AG20443 (cell line): ENCODE measurements at places on chromosomes 1 and 21.

DNA sequence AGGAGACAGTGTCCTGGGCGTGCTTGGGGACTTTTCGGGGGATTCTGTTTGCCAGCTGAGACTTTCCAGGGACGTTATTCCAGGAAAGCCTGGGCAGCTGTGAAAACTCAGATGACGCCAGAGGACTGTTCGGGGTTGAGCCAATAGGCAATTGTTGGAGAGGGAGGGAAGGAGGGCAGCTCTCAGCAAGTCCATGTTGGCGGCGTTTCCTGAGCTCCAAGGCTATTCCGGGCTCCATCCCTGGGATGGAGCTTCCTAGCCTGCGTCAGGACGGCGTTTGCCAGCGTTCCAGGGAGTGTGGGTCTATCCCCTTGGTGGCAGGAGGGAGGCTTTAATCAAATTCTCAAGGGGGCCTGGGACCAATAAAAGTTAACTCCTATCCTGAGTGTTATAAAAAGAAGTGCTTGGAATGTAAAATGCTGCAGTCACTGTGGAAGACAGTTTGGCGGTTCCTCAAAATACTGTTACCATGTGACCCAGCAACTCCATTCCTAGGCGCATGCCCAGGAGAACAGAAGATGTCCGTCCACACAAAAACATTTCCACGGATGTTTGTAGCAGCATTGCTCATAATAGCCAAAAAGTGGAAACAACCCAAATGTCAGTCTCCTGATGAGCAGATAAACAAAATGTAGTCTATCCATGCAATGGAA is 15.2 kb downstream of the SLC27A3 start:
- peak; percentile 88 for DNase-seq

DNA sequence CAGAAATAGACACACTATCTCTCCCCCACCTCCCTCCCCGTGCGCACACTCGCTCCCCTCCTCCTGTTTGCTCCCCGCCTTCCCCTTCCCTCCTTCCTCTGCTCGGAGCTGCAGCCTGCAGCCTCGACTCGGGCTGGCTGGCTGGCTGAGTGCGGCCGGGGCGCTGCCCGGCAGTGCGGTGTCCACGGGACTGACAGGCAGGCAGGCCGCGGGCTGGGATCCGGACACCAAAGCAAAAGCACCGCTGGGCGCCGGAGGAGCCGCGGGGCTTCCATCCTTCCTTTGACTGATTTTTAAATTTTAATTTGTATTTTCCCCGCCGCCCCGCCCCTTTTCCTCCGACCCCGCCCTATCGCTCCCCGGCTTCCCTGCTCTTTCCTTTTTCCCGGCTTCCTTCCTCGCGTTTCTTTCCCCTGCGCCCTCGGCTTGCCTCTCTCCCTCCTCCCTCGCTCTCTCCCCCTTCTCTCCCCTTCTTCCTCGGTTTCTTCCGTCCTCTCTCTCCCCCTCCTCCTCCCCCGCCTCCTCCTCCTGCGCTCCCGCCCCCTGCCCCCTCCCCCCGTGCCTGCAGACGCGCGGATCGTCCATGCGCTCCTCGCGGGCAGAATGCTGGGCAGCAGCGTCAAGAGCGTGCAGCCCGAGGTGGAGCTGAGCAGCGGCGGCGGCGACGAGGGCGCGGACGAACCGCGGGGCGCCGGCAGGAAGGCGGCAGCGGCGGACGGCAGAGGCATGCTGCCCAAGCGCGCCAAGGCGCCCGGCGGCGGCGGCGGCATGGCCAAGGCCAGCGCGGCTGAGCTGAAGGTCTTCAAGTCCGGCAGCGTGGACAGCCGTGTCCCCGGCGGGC is 109.4 kb downstream of the NAV1 start:
- peak; percentile 83 for DNase-seq

- DNase-seq: peak; percentile 72
These were observed 38.5 kb downstream of the MSTO1 start for GRCh38 chr1:155648207-155649147.

- peak; percentile 1 for DNase-seq
These were observed 3.9 kb downstream of the BCAR3 start for GRCh38 chr1:93677729-93678128.

- DNase-seq: peak; percentile 57
These were observed 15.7 kb downstream of the PATJ start for GRCh38 chr1:61757950-61758349.

DNA sequence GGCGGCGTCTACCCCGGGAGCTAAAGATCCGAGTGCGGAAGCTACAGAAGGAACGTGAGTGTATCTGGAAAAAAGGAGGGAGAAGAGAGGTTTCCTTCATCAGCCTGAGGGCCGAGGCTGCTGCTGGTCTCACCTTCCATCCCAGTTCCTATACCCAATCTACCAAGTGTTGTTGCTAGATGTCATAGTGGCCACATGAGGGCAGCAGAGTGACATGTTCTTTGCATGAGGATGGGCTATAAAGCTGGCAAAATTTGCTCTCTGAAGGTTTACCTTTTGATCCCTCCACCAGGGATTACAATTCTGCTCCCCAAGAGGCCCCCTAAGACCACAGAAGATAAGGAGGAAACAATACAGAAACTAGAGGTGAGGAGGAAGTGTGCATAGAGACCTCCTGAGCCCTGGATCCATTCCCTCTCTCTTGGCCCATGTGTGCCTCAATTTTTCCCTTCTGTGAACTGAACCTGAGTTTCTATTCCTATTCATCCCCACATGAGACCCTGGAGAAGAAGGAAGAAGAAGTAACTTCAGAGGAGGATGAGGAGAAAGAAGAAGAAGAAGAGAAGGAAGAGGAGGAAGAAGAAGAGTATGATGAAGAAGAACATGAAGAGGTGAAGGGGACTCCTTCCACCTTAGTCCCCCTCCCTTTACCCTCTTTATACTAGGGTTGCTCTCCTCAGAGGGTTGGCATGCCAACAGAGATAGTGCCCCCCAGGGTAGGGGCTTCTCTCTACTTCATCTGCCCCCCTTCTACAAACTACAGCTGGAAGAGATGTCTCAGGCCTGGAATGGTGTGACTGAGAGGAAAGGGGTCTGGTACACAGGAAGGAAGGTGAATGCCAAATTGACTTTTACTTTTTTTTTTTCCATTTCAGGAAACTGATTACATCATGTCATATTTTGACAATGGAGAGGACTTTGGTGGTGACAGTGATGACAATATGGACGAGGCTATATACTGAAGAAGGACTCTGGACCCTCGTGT is 13.3 kb downstream of the POLR3GL start:
- peak; percentile 73 for DNase-seq

- no peak for DNase-seq
These were observed 7.3 kb upstream of the LDLRAP1 start for GRCh38 chr1:25536124-25536523.
